Esophagus mucosa (tissue), 1 donor: ENCODE measurements at places on chromosomes 7 and 10. TPM values are rescaled to one million over a fixed set of nuclear protein-coding genes. Genes with fewer than 3 reads are reported as not detected.

DNA sequence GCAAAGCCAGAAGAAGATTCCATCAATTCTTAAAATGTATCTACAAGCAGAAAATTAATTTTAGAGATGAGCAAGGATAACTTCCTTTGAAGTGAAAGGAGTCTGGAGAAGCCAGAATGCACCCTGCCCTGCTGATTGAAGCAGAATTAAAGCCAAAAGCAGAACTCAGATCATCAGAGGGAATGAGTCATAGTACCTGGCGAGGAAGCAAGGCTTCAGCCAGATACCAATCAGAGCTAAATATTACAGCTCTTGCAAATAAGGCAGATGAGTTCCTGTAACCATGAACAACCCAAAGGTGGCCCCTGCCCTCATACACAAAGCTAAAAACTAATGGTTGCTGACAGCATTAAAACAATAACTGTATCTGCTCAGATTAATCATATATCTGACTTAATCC, 10.4 kb downstream of the HTR7 start:
- ATAC-seq = peak; percentile 90

DNA sequence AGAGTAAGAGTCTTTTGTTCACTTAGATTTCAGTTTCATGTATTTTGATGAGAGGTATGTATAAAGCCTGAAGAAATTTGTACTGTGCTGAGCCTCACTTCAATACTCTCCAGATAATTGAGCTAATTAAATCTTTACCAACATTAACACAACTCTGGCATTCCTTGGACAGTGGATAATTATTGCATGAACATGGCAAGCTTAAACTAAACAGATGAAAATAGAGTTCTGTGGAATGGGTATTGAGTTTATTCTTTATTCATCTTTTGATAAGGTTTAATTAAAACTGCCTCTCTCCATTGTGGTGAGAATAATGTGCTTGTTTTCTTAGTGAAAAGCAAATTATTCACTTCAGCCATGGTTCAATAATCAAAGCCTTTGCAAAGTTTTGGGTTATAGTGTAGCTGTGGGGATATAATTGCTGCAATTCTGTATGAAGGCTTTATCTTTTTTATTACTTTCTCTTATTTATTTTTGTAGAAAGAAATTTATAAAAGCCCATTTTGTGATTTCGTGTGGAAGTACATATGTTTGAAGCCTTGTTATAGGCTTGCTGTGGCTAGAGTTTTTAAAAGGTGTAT, 126.4 kb upstream of the FZD1 start:
- ATAC-seq = no peak

DNA sequence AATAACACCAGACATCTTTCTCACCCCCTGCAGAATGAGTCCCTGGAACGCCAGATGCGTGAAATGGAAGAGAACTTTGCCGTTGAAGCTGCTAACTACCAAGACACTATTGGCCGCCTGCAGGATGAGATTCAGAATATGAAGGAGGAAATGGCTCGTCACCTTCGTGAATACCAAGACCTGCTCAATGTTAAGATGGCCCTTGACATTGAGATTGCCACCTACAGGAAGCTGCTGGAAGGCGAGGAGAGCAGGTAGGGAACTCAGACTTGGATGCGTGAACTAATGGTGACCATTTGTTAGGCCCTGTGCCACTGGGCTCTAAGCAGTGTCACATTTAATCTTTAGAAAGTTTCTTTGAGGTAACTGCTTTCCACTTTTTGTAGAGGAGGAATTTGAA, 7.1 kb downstream of the VIM start:
- no peak for ATAC-seq

GRCh38 chr10:118769898-118770600, 15.3 kb upstream of the CACUL1 start:
- ATAC-seq = no peak

DNA sequence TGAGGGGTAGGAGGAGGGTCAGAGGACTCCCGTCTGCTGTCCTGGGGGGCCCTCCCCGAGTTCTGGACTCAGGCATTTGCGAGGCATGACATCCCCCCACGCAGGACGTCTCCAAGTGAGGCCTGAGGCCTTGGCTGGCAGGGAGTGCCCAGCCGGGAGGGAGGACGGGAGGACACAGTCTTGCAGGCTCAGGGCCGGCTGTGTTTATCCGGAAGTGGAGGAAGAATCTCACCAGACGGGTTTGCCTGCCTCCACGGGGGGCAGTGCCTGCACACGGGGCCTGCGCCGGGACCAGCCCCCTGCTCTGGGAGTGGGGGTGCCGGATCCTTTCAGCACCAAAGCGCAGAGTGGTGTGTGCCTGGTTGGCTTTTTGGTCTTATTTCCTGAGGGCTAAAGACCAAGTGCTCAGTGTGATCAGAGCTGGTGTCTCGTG, 10.9 kb downstream of the PWWP2B start:
- peak; percentile 79 for ATAC-seq

DNA sequence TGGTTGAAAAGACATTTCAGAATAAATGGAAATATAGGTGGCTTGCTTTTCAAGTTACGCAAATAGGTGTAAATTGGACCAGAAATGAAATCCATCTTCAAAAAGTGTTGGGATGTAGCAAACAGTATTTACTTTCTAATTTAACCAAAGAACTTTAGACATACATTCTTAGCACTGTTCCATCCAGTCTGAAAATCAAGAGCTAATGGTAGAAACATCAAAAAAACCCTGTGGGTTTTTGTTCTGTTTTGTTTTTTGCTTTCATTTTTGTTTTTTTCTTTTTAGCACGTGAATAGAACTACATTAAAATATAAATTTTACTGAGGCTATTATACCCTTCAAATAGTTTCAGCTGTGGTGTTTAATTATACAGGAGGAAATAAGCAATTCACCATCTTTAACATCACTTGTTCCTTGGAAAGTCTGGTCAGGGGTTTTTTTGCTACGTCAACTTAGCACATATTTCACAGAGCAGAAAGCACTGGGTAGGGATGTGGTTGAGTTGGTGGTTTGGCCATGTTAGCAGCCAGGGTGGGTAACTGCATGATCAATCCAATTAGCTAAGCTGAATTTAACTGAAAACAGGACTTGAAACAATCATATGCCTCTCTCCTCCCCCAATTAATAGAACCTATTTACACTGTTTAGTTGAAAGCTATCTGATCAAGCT, 275.4 kb upstream of the PFKP start:
- no peak for ATAC-seq

- ATAC-seq = no peak
Measured at GRCh38 chr7:144747936-144748335, 87.9 kb downstream of the TPK1 start.

DNA sequence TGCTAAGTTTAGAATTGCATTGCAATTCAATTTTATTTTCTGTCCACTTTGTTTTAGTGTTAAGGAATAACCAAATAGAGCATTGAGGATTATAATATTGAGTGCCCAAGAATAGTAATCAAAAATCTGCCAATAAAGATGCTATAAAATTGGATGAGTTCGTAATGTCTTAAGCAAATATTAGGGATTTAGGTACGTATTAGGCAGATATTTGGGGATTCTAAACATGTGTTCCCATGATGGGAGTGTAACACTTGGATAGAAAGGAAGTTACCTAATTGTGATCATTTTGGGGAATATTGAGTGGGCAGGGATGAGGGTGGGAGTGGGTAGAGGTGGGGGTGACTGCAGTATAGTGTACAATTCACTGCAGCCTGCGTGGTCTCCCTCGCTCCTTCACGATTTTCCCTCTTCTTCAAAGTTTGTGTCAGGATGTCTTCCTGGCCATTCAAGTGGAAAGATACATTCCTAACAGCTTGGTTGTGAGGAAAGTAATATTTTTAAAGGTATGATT, 1.3 kb upstream of the PRKG1 start:
- ATAC-seq = no peak

GRCh38 chr7:4266270-4267040, 415.6 kb upstream of the FOXK1 start:
- no peak for ATAC-seq

DNA sequence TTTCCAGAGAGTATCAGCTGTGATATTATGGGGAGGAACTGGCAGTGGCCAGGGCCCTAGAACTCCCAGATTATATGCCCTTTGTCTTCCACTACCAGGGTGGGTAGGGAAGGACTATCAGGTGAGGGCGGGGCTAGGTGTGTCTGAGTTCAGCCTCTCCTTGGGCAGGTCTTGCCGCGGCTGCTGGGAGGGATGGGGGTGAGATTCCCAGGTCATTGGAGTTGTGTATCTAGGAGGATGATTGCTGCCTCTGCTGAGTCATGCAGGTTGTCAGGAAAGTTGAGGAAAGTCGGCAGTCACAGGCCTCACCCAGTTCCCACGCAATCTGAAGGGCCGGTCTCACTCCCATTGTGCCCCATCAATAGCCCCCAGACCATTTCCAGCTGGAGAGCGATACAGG, 185.2 kb downstream of the DKK1 start:
- ATAC-seq = no peak

The LRRC18 gene
- total RNA-seq = not detected

The FFAR4 gene
- 0.16 TPM for total RNA-seq

The SMIM30 gene
- total RNA-seq = 27.3 TPM

The RELN gene
- total RNA-seq = 0.52 TPM

The TSPAN13 gene
- 12.7 TPM for total RNA-seq

The STEAP4 gene
- 23.6 TPM for total RNA-seq

The MEOX2 gene
- 0.60 TPM for total RNA-seq
